ENCODE measurements at places on chromosomes 3 and 15. TPM values are rescaled to one million over a fixed set of nuclear protein-coding genes. Genes with fewer than 3 reads are reported as not detected.

- H3K4me3 ChIP-seq = no peak overlapping the region
- H3K27me3 ChIP-seq = no peaks in the 10 kb centered on the region
- H3K27ac ChIP-seq = peak overlapping the region; percentile 47
- H3K36me3 ChIP-seq = no peaks in the 10 kb centered on the region
Measured at GRCh38 chr3:100641471-100642032, 32.2 kb downstream of the ADGRG7 start.

GRCh38 chr3:139280027-139280671 is 63.7 kb upstream of the MRPS22 start:
- no peak overlapping the region for H3K27ac ChIP-seq
- peaks cover 35% of the 10 kb centered on the region for H3K27me3 ChIP-seq
- no peaks in the 10 kb centered on the region for H3K36me3 ChIP-seq
- no peak for DNase-seq
- no peak overlapping the region for H3K4me3 ChIP-seq

DNA sequence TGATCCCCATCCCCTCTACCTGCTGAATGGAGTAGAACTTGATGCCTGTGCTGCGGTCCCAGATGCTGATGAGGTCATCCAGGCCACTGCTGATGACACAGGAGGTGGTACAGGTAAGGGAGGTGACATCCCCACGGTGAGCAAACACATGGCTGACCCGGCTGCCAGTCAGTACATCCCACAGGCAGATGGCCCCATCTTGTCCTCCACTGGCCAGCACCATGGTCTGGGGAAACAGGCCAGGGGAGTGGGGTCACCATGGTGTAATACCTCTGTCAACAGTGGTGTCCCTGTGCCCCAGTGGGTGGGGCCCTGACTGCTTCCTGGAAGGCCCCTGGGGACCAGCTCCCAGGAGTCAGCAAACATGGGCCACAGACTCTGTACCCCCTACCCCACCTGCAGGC is 33.3 kb downstream of the PTPN23 start:
- no peak for DNase-seq
- H3K4me1 ChIP-seq = no peaks in the 10 kb centered on the region
- no peaks in the 10 kb centered on the region for H3K27me3 ChIP-seq
- H3K27ac ChIP-seq = no peak overlapping the region
- H3K36me3 ChIP-seq = peaks cover 24% of the 10 kb centered on the region
- H3K4me3 ChIP-seq = no peak overlapping the region

The ZNF770 gene
- 57.8 TPM for total RNA-seq

The IMPG2 gene
- total RNA-seq = 0.82 TPM
